ENCODE measurements at places on chromosomes 6 and 20.

GRCh38 chr6:22023937-22024336 is 272.9 kb downstream of the PRL start:
- DNase-seq, result no peak

DNA sequence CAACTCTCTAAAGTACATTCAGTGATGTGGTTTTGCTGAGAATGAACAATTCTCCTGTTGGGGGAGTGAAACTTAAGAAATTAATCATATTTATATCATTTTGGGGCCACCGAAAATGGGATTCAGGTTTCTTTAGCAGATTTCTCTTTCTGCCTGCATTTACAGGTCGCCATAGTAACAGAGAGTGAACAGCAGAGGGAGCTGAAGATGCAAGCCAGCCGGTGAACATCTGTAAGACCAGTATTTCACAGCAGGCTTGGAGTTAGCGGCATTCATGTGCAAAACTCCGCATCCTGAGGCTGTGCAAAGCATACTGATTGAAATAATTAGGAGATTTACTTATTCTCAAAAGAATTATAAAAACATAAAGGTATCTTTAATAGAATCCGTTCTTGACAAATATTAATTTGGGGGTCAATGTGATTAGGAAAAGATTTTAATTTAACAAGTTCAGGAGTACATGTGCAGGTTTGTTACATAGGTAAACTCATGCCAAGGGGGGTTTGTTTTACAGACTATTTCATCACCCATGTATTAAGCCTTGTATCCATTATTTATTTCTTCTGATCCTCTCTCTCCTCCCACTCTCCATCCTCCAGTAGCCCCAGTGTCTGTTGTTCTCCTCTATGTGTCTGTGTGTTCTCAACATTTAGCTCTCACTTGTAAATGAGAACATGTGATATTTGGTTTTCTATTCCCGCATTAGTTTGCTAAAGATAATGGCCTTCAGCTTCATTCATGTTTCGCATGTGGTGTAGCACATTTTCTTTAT is 17.8 kb upstream of the HSF2 start:
- peak; percentile 51 for DNase-seq

DNA sequence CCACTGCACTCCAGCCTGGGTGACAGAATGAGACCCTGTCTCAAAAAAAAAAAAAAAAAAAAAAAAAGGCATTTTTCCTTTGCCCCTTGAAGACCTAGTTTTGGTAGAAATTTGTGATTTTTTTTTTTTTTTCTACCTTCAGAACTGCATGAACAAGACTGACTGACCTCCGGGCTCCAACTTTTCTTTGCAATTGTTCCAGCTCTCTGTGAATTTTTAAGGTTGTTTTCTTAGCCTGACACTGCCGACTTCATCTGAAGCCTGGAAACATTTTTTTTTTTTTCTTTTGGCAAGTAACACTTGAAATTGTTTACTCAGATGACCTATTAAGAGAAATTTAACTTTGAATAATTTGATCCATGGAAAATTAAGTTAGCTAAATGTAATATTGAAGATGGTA is 73.0 kb downstream of the SLC24A3 start:
- DNase-seq, result no peak

GRCh38 chr6:27273783-27274182 is 26.3 kb downstream of the PRSS16 start:
- no peak for DNase-seq

- no peak for DNase-seq
These were observed 705.5 kb upstream of the MAN1A1 start for GRCh38 chr6:120055071-120055470.

DNA sequence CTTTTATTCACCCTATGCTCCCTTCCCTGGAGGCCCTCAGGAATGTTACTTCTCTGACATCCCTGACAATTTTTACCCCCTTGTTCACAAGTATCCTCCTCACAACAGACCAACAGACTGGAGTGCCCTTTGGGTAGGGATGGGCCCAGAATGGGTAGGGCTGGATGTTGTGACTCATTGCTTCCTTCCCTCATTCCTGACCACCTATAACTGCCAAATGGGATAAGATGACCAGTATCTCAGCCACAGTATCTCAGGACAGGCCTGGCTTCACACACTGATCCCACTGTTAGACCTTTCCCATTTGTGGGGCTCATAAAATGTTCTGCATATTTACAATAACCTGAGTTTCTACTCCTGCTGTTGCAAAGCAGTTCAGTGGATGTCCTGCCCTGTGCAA is 223.0 kb upstream of the LRFN2 start:
- DNase-seq, result no peak

DNA sequence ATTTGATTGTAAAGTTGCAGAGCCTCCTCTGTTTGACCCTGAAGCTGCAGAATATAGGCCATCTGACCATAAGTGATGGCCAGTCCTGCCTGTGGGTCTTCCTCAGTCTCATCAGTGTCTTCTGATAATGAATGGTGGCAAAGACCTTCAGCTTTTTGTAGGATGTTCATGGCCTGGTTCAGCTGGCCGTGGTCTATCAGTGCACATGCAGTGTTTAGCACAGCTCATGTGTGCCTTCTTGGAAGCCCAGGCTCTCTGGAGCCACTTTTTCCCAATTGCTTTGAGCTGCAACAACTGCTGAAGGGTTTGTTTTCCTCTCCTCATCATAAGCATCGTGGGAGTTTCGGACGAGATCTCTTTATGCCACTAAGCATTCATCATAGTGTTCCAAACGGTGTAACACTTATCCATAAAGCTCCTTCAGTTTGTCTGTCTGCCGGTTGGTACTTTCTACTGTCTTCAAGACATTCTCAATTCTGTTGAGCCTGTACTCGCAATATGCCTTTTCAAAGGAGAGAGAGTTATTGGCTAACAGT is 70.1 kb upstream of the TULP4 start:
- no peak for DNase-seq

GRCh38 chr20:50194831-50195523 is 4.3 kb downstream of the CEBPB start:
- DNase-seq, result no peak
